ENCODE measurements at places on chromosomes 6 and 20. TPM values are rescaled to one million over a fixed set of nuclear protein-coding genes. Genes with fewer than 3 reads are reported as not detected.

- peak; percentile 74 for DNase-seq
Measured at GRCh38 chr20:24917797-24918578, 31.1 kb upstream of the CST7 start.

DNA sequence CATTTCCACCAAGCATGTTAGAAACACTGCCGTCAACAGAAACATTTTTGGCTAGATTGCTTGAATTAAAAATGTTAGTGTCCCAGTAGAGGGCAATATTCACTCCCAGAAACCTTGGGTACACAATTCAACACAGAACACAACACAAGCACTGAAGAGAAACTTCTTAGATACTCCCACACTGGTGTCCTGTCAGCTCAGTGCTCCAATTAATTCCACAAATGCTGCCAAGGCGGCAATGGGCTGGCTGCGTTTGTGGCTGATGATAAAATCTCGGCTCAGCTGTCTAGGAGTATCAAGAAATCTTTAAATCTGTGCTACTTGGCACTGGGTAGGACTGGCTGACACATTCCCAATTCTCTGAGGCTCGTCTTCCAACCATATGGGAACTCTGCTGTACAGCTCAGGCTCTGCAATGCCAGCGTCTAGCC, 39.3 kb downstream of the BEND3 start:
- DNase-seq: peak; percentile 41

- peak; percentile 81 for DNase-seq
Measured at GRCh38 chr6:1787894-1788293, 178.2 kb downstream of the FOXC1 start.

GRCh38 chr6:148770408-148771211, 23.8 kb downstream of the UST start:
- DNase-seq: no peak

DNA sequence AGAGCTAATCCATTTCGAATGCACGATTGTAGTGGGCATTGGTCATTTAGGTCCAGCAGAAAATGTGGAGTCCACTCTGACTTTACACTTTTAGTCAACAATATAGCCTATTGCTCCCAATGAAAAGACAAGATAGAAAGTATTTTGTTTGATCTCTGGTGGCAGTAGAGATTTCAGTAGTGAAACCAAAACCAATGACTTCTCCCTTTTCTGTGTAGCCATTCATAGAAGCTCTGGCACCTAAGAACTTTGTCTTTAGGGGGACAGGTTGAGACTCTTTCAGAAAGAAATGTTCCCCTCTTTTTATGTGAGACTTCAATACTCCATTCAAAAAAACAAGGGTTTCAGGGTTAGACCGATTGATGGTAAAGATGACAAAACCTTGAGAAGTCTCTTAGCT, 510.8 kb upstream of the POU3F2 start:
- DNase-seq: no peak

- no peak for DNase-seq
Measured at GRCh38 chr6:35600659-35601125, 88.0 kb upstream of the TULP1 start.

- DNase-seq: no peak
Measured at GRCh38 chr6:168120390-168121302, 41.6 kb upstream of the FRMD1 start.

Gene OR12D3
- total RNA-seq: not detected

GRCh38 chr6:25963426-25964123, 973 bp downstream of the TRIM38 start:
- peak; percentile 27 for DNase-seq

GRCh38 chr6:11423072-11423471, 114.5 kb upstream of the TMEM170B start:
- DNase-seq: no peak

GRCh38 chr6:31541059-31541657, 645 bp downstream of the DDX39B start:
- peak; percentile 58 for DNase-seq

GRCh38 chr20:10347086-10347880, 86.7 kb downstream of the MKKS start:
- DNase-seq: no peak

DNA sequence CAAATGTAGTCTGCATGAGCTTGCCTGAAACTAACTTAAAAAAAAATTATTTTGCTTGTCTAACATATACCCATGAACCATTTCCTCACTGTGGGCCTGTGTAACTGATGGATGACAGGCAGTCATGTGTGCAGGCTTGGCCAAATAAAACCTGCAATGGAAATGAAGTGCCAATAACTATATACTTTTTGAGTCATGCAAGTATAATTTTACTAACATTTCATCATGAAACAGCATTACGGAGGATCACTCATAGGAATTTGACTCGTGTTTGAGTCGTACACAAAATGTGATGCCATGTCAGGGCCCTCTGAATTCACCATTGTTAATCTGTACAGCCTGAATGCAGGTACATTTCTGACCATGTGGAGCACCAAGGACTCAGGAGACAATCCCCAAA, 46.6 kb downstream of the HDDC2 start:
- no peak for DNase-seq

DNA sequence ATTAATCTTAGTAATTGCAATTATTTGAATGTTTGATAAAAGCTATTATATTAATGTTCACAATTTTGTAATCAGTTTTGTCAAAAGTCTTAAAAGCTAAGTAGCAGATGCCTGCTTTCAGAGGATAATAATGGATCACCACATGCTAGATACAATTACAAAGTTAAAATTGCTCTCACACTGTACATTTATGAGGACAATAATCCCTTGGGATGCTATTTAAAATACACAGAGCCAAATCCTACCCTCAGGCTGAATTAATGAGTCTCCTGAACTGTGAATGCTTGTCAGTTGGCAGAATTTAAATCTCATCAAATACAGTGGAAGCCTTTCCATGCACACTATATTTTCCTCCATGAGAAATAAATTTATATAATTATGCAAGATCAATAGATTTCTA, 153.3 kb upstream of the SYNCRIP start:
- DNase-seq: no peak

Gene TBCC
- 19.3 TPM for total RNA-seq

Gene IL20RA
- 0.90 TPM for total RNA-seq

Gene ZSCAN23
- total RNA-seq: 12.0 TPM

DNA sequence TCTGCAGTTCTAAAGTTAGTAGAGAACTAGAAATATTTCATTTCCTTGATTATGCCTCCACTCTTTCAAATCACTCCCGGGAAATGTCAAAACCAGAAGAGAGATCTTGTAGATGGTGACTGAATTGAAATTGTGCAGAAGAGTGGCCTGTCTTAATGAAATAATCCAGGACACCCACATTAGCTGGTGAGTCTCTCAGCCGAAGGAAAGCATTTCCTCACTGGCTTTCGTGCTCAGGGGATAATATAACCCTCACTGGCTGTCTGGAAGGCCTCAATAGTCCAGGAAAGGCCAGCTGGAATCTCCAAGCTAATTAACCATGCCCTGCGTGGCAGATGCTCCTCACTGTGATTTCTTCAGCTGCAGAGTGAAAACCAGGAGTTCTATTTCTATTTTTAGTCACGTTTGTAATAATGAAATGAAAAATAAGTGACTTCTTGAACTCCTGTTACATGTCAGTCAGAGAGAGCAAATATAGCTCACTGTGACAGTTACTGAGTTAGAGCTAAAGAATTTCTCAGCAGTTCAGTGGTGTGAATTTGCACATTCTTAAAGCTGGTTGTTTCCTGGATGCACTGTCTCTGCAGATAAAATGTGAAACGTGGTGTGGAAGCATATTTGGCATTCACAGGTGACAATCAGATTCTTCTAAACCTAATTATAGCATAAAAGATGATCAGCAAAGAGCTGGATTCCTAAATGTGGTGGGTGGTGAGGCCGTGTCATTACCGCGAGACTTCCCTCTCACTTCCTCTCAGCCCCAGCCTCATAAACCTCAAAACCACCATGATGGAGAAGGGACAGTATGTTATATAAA, 211.7 kb downstream of the LMBRD1 start:
- no peak for DNase-seq

DNA sequence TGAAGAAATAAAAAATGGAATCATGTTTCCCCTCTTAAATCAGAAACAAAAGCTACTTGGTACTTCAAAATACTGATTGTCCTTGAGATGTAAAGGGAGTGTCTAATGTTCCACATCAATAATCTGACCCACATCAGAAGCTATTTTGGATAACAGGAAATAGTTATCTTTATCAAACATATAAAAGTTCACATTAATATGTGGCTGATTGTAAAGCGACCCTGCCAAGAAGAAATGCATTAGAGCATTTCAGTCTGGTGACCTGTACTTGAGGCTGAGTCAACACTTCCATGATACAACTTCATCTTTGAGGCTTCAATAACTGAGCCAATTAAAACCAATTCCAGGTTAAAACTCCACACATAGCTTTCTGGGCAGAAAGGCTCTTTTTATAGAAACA, 31.8 kb downstream of the SYNE1 start:
- peak; percentile 51 for DNase-seq
